BE2C (cell line): ENCODE measurements at places on chromosomes 6 and 20.

DNA sequence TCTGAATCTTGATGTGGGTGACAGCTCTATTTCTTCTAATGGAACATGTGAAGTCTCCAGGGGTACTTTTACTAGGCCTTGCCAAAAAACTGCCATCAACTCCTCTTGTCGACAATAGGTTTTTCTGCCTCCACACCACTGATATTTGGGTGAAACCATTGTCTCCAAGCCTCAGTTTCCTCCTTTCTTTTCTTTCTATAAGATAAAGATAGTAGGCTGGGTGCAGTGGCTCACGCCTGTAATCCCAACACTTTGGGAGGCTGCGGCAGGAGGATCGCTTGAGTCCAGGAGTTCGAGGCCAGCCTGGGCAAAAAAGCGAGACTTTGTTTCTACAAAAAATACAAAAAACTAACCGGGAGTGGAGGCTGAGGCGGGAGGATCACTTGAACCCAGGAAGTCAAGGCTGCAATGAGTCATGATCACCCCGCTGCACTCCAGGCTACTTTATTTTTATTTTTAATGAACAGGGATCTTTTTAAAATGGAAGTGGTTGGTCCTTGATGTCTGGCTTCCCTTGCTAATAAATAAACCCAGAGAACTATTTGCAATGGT lies 159.9 kb upstream of the TNFAIP3 start:
- no peak for DNase-seq

- no peak for DNase-seq
These were observed 25.6 kb upstream of the ABCC10 start for GRCh38 chr6:43401730-43402129.

- peak; percentile 59 for DNase-seq
These were observed 204.2 kb downstream of the BCAS1 start for GRCh38 chr20:53865901-53866793.

GRCh38 chr6:33384581-33385020 lies 7.0 kb upstream of the KIFC1 start:
- DNase-seq, result no peak

DNA sequence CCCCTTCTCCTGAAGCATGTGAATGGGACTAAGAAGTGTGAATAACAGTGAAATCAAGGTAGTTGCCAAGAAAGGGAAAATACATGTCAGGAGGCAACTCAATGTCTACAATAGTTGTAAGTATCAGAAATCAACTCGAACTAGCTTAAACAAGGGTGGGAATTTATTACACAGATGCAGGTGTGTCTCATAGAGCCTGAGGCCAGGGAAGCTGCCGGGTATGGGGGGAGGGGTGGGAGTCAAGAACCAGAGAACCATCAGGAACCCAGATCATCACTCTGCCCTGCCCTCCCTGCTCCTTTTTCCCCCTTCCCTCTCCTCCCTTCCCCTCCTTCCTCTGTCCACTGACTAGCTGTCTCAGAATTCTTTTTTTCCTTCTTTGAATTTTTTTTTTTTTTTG lies 34.9 kb upstream of the BMP6 start:
- DNase-seq, result no peak

GRCh38 chr6:23532227-23532626 lies 593.8 kb upstream of the NRSN1 start:
- no peak for DNase-seq

DNA sequence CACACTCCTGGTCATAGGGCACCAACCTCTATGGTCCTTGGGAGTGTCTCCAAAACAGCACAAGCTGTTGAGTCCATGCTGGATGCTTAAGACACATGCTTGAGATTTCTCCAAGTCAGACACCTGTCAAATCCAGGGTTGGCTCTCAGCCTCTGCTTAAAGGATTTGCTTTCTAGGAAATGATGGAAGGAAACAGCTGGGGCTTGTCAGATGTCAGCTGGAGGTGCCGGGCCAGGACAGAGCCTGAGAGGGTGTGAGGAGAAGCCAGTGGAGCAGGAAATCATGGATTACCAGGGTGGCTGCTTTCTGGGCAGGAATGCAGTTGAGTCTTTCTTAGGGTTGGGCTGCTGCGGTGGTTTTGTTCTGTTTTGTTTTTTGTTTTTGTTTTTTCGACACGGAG lies 83.0 kb upstream of the FAM184A start:
- DNase-seq, result no peak

GRCh38 chr6:70531133-70531532 lies 35.6 kb upstream of the SDHAF4 start:
- no peak for DNase-seq

DNA sequence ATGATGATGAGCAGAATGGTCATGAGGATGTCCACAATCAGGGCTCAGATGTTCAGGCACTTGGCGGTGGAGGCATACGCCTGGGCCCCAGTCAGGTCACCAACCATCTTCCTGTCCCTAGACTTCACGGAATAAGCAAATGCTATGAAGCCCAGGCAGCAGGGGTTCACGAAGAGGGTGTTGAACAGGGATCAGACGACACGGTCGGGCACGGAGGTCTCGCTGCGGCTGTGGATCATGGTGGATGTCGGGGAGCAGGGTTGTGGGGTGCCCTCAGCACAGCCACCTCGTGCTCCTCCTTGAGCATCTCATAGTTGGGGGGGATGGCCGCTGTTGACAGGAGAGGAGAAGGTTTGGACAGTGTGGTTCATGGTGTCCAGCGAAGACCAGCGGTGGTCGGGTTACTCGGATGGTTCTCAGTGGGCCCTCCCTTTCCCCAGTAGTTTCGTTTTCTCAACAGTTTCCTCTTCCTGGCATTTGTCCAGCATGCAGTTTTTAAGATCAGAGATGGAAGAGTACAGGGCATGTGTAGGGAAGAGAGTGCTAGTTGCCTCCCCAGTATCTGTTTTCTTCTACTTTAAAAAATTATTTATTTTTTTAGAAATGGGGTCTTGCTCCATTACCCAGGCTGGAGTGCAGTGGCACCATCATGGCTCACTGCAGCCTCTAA lies 20.3 kb upstream of the SPDEF start:
- DNase-seq, result no peak

DNA sequence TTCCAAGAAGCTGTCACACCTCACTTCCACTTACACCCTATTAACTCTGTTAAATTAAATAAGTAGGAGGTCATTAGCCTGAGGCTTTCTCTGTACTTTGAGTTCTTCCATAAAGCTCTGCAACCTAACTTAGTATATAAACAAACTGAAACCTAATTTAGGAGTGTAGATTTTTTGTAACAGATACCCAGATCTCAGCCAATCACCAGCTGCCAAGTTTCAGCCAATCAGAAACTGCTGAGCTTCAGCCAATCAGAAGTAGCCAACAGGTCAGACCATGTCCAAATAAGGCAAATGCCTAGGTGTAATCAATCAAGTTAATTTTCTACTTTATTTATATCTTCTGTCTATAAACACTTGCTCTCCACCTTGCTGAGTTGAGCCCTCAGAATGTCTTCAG lies 142.7 kb upstream of the SULF2 start:
- DNase-seq, result no peak

DNA sequence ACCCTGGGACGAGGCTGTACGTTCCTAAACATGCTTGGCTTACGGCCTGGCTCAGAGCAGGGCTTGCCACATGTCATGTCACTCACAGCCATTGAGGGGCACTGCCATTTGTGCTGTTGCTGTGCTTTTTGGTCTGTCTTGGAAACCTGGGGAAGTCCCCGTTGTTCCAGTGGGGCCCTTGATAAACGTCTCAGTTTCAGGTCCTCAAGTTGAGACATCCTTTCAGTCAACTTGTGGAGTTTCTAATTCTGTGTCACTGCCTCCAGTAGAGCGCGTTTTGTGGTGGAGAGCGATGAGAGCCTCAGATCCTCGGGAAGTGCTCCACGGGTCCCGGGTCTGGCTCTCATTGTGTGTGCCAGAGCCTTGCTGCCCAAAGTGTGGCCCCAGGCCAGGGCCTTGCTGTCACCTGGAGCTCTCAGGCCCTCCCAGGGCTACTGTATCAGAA lies 43.0 kb upstream of the CCR6 start:
- DNase-seq, result no peak
